ENCODE measurements at places on chromosomes 3 and 15.

GRCh38 chr15:45710657-45711056 is 75.8 kb downstream of the SQOR start:
- no peak for DNase-seq

GRCh38 chr15:28986108-28986507 is 100.3 kb downstream of the APBA2 start:
- peak; percentile 17 for DNase-seq

DNA sequence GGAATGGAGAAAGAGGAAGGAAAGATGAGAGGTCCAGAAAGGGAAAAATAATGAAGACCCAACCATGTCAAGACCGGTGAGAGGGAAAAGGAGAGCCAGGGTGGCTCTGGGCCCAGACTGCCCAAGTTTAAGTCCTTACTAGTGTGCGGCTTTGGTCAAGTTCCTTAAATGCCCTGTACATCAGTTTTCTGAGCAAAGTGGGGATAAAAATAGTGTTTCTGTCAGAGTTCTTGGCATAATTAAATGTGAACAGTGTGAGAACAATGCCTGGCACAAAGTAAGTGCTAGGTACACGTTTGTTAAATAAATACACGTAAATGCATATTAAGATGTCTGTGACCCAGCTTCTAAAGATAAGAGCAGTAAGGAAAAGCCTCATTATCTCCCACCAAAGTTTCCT is 23.8 kb downstream of the WWTR1 start:
- no peak for DNase-seq

DNA sequence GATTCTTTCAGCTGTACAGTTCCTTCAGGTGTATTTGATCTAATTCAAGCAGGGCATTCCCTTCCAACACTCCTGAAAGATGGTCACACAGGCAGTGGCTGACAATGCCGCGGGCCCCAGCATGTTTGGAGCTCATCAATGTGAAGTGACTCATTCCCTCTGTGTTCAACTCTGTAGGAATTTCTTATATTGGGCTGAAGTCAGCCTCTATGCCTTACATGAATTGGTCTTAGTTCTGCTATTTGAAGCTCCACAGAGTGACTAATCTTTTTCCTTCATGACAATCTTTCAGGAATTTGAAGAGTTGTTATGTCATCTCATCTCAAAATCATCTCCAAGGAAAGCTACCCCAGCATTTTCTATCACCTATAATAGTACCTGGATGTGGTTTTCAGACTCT is 142.5 kb upstream of the C2CD4B start:
- DNase-seq = no peak

DNA sequence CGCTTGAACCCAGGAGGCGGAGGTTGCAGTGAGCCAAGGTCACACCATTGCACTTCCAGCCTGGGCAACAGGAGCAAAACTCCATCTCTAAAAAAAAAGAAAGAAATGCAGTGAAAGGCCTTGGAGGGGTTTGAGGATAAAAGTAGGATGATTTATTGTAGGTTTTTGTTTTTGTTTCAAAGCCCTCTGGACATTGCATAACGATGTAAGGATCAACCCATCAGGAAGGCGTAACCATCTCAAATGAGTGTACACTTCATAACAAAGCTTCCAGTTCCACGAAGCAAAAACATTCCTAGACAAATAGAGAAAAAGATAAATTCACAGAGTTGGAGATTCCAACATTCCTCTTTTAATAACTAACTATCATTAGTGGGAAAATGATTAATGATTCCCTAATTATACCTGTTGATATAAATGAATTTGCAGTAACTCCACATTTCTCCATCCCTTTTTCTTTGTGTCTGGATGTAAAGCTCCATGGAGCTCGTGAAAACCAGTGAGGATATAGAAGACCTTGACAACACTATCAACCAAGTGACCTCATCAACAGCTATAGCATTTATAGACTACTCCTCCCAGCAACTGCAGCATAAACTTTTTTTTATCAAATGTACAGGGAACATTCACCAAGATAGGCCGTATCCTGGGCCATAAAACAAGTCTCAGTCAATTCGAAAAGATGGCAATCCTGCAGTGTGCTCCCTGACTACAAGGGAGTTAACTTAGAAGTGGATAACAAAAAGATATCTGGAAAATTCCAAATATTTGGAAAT is 48.7 kb upstream of the PPP4R2 start:
- no peak for DNase-seq

DNA sequence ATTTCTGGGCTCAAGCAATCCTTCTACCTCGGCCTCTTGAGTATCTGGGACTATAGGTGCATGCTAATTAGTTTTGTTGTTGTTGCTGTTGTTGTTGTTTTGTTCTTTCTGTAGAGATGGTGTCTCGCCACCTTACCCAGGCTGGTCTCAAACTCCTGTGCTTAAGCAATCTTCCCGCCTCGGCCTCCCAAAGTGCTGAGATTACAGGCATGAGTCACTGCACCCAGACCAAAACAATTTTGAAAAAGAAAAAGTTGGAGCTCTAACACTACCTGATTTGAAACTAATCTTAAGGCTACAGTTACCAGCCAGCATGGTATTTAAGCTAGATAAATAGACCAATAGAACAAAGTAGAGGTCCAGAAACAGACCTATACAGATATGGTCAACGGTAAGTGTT is 29.8 kb downstream of the KPNA1 start:
- no peak for DNase-seq

- no peak for DNase-seq
Measured at GRCh38 chr15:99473981-99474906, 91.5 kb upstream of the MEF2A start.

DNA sequence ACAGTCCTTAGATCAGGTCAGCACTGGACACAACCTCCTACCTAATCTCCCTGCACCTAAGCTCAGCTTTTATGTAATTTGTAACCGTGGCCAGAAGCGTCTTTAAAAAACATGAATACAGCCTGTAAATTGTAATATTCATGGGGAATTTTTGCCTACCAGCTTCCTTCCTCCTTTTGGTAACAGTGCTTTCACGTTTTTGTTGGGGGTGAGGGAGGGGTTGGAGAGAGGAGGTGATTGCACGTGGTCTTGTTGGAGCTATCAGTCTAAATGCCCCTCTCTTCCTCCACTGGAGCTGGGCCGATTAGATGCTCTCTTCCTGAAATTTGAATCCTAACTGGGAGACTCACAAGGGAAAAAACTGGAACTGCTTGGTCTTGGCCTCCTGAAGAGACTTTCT is 35.1 kb upstream of the SCN5A start:
- no peak for DNase-seq

- no peak for DNase-seq
Measured at GRCh38 chr15:58258501-58259292, 120.5 kb downstream of the AQP9 start.

GRCh38 chr3:16482194-16482769 is 31.2 kb downstream of the RFTN1 start:
- no peak for DNase-seq

- DNase-seq = no peak
Measured at GRCh38 chr3:178126686-178127085, 409.6 kb upstream of the KCNMB2 start.

DNA sequence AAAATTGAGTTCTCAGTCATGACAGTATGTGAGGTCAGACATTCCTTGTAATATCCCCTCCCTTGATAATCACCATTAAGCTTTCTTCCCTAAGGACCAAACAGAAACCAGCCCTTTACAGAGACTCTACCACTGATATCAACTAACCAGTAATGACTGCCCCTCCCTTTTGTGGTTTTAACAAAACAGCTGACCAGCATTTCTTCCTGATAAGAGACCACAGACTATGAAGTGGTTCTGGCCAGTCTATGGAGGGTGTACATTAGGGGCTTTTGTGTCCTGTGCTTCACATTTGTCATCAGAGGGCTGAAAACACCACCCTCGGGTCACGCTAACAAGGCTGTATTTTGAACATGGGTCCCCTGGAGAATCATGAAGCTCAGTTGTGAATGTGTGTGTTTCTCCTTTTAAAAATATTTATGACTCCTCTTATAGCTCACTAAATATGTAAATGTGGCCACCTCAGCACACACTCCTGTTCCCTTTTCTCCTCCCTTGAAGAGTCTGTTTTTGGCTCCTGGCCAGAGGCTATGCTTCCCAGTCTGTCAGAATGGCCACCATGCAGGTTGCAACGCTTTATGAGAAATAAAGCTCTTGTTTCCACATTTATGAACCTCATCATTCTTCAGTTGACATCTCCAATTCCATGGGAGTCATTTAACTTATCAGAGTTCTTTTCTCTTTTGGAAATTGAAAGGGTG is 239.3 kb downstream of the CPNE4 start:
- no peak for DNase-seq

Data from CD4-positive, alpha-beta T cell treated with Interleukin-17A for 4 hours (primary cell).